ENCODE measurements at places on chromosomes 1 and 21.

DNA sequence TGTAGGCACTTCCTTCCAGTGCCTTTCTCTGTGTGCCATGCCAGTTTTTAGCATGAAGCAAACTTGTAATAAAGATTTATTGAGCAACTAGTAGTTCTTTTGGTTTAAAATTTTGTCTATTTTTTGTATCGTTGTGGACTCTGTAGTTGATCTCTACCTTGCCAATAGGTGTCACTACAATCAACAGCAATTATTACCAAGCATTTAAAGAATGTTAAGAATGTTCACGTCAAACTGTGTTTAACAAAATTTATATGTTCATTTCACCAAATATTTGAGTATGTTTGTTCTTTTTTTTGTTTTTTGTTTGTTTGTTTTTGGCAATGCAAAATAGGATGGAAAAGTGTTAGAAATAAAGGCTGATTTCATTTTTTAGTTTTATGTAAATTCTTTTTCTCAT, 208.1 kb downstream of the PATJ start:
- DNase-seq, result no peak

DNA sequence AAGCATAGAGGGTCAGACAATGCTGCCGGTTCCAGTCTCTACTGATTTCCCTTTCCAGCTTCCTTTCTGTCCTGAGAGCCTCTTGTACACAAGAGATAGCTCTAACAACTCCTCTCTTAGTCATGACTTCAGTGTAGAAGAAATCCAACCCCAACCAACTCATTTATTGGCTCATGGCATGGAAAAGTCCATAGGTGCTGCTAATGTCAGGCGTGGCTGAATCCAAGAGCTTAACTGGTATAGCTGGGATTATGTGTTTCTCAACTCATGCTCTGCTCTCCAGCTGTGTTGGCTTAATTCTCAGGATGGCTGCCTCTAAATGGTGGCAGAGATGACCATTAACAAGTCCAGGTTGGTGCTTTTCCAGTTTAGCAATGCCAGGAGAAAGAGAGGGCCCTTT, 12.4 kb upstream of the THRAP3 start:
- no peak for DNase-seq

GRCh38 chr1:53326598-53327181, 1.2 kb downstream of the LRP8 start:
- DNase-seq, result no peak

GRCh38 chr1:36377791-36378492, 7.8 kb downstream of the STK40 start:
- DNase-seq, result no peak

- no peak for DNase-seq
These were observed 143.7 kb downstream of the TM2D1 start for GRCh38 chr1:61581251-61581650.

DNA sequence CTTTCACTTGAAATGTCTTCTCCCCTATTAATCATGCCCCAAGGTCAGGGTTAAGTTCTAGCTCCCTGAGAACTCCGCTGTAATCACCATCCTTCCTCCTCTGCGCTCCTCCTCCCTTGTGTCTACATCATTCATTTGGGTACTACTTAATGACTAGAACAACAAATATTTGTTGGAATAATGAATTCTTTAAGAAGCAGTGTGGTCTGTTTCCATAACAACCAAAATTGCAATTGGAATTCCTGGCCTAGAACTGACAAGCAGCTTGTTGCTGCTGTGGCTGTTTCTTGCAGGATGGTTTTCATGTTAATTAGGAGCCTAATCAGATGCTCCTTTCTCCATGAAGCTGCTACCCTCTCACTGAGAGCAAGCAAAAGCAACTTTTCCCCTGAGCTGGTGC, 192.5 kb downstream of the ZZZ3 start:
- DNase-seq, result no peak

GRCh38 chr1:41564741-41565475, 80.4 kb upstream of the EDN2 start:
- DNase-seq, result no peak

- no peak for DNase-seq
These were observed 174.1 kb upstream of the ETV3 start for GRCh38 chr1:157312082-157312812.

DNA sequence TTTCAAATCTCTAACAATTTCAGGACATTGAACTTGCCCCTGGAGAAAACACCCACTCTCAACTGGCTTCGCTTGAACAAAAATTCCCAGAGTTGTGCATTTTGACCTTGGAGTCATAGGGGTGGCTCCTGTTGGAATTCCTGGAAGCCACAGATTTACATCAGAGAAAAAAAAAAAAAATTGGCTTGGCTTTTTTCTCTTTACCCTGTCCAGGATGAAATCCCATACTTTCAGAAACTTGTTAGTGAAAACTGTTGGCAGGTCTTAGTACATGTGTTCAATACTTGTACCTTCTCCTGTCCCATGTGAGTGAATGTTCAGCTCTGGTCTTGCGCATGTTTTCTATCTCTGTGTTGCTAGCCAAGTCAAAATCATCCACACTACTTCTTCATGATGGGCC, 228.8 kb downstream of the TGFB2 start:
- no peak for DNase-seq

DNA sequence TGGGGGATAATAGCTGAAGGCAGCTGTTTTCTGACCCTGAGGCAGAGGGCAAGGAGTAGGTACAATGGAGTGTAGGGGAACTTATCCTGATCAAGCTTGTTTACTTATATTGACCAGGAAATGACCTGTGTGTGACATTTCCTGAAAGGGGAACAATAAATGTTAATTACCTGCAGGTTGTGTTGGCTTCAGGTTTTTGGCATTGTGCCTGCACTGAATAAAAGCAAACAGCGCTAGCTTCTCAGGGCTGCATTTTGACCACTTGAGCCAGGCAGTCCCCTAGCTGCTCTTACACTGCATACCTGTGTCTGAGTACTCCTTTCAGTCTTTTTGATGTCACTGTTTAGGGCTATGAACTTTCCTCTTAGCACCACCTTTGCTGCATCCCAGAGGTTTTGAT, 40.6 kb downstream of the DRAM2 start:
- no peak for DNase-seq

DNA sequence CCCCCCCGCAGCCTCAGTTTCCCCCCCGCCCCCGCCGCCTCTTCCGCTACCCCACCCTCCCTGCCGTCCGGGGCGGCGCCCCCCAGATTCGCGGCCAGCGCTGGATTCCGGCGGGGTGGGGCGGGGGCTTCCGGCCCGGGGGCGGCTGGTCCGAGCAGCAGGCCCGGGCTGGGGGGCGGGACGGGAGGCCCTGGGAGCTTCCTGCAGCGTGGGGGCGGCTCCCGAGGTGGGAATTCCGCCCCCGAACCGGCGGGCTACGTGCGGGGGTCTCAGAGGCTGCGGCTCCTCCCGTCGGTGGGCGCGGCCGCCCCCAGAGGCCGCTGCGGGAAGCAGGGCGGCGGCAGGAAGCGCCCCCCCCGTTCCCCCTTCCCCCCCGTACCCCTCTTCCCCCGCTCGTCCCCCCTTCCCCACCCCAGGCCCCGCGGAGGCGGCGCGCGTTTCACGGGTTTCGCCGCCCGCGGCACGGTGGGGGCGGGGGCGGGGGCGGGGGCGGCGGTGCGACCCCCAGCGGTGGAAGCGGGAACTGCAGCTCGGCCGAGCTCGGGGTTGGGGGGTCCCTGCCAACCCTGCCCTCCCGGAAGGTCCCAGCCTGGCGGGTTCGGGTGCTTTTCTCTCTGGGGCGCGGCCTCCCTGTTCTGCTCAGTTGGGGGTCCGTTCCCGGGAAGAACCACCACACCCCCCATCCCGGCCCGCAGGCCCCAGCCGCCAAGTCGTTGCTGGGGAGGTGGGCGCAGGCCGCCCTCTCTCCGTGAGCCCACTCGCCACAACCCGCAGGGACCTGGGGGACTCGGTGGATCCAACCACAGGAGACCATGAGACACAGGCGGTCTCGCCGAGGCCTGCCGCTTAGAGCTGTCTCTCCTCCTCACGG, 76.3 kb downstream of the MORN1 start:
- DNase-seq, result no peak

- DNase-seq, result no peak
These were observed 3.1 kb downstream of the IL6R start for GRCh38 chr1:154408174-154408777.

DNA sequence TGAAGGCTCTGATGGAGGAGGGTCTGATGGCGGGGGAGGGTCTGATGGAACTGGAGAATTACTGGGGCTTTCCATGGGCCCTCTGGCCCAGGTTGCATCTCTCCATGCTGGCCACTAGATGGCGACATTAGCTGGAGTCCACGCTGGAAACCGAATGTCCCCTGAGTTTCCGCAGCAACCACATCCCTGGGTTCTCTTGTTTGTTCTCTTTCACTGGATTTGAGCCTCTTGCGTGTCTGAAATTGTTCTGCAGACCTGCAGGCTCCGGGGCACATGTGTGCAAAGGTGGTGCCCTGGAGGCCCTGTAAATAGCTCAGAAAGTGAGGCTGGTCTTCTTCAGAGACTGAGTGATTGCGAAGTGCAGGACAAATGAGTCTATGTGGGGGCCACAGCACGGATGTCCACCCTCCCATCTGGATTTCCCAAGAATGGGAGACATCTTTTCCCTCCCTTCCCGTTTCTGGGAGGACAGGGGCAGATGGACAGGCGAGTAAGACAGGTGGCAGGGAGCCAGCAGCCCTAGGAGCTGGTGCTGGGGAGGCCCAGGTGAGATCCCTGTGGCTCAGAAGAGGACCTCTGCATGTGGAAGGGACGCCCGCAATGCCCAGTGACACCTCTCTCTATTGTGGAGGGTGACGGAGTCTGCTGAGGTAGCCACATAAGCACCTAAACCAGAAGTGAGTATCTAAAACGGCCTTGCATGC, 73.2 kb upstream of the ABCG1 start:
- DNase-seq, result peak; percentile 35

DNA sequence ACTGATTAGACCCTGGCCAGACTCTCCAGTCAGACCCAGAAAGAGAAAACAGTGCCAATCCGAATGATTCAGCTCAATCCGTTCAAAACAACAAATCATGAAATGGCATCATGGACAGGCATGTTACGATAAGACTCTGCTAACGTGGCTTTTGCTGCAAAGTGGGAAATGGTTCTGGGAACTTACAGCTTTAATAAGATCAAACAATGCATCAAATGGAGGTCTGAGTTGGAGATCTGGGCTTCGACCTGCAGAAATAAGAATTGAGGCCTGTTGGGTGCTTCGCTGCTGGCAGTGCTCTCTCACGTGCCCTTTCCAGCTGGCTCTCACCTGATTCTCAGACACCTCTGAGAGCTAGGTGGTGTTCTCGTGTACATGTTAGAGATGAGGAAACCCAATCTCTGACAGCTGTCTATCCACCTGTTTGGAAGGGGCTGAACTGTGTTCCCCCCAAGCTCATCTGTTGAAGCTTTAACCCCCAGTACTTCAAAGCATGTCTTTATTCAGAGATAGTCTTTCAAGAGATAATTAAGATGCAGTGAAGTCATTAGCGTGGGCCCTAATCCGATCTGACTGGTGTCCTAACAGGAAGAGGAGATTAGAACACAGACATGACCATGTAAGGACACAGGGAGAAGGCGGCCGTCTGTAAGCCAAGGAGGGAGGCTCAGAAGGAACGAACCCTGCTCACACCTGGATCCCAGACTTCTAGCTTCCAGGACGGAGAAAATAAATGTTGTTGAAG, 45.5 kb upstream of the ETS2 start:
- no peak for DNase-seq

DNA sequence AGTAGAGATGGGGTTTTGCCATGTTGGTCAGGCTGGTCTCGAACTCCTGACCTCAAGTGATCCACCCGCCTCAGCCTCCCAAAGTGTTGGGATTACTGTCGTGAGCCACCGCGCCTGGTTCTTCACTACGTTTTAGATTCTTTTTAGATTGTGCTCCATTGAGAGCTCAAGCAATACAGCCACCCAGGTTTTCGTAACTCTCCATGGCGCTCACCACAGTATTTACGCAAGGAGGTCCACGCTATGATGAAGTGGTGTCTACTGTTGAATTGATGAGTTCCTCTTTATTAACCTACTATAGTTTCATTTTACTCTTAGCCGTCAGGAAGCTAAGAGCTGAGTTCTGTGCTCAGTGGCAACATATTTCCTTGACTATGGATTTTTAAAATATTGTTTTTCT, 1.8 kb upstream of the KIF1B start:
- no peak for DNase-seq
